ENCODE measurements at places on chromosomes 1 and 21.

DNA sequence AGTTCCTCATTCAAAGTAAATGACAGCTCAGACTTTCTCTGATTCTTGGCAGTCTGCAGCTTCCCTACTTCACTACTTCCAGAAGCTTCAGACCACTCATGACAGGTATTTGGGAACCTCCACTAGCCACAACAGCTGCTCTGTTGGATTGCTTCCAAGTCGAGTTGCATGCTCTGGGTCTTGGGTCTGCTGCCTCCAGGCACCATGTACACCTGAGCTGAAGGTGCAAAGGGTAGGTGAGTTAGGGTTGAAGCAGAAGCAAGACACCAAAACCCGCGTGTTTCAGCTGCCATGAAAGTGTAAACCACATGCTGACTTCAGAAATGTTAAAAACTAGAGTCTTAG, 62.7 kb downstream of the ZNF684 start:
- no peak for DNase-seq

DNA sequence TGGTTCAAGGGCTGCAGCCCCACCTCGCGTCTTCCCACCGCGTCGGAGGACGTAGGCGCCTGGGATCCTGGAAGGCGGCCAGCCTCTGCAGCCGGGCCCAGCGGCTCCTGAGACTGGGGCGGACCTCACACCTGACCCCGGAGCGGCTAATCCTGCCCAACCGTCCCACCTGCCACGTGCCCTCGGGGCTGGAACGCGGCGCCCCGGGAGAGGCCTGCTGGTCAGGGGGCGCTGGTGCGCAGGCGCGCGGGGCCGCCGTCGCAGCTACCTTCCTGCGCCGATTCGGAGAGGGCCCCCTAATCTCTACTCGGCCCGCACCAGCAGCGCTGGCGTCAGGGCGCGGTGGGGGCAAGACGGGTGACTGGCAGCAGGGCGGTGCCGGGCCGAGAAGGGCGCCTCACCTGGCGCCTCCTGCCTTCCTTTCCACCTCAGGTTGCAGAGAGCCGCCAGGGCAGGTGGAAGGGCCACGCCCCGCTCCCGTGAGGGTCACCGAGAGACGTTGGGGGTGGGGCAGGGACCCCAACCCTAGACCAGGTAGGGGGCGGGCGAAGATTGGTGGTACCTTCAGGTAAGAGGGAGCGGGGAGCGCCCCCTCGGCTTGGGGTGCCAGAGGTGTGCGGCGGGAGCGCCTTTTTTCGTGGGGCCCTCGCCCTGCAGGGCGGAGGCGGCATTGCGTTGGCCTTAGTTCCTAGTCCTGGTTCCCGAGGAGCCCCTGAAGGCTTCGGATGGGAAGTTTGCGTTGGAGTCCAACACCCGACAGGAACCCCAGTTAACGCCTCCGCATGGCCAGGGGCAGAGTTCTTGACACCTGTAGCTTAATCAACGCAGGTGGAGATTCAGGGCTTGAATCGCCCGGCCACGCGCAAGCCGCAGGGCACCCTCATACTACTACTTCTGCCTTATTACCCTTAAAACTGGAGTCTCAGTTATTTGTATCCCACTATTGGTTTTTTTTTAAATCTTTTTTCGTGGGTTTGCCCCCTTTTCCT, at the start of gene TDRD5:
Gene TDRD5, plus strand, starts transcription at position 241 of the 989 bp plus-strand sequence. CDS start 784 bp downstream, outside the sequence.
- no peak for DNase-seq

DNA sequence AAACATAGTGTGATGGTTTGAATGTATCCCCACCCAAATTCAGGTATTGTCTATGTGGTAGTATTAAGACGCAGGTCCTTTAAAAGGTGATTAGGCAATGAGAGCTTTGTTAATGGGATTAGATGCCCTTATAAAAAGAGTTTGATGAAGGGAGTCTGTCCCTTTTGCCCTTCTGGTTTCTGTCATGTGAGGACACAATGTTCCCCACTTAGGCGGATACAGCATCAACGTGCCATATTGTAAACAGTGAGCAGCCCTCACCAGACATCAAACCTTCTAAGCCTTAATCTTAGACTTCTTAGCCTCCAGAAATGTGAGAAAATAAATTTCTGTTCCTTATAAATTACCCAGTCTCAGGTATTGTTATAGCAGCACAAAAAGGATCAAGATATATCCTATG, 172.8 kb downstream of the FAF1 start:
- DNase-seq = no peak

- no peak for DNase-seq
Measured at GRCh38 chr1:25802915-25803314, 2.9 kb downstream of the SELENON start.

DNA sequence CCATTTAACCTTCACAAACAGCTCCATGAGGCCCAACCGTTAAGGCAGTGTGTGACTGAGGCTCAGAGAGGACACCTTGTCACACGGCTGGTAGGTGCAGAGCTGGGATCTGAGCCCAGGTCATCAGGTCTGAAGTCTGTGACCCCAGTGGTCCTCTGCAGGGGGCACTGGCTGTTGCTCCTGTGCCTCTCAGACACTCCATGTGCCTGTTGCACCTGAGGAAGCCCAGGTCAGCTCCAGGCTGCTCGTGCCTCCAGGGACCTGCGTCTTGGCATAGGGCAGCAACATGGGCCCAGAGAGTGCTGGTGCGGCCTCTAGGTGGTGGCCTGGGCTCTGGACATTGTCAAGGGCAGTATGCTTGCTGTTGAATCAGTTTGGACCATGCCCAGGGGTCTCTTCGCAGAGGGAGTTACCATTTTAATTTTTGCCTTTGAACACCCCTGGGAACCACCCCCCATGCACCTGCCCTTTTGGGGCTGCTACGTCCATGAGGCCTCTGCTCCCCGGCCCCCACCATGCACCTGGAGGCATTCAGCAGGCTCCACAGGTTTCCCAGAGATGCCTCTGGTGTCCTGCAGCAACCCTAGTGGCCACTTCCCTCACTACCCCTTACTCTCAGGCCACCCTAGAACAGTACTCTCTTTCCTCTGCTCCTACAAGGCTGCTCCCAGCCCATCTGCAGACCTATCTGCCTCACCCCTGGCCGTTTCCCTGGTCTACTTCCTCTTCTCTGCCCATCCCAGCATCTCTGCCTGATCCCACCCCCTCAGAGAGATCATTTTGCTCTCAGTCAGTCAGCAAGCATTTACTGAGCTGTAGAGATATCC, 25.2 kb upstream of the EPS8L3 start:
- peak; percentile 58 for DNase-seq
